Stimulated activated CD4-positive, alpha-beta T cell treated with anti-CD3 and anti-CD28 coated beads, Interleukin-1b, Interleukin-23, amount 100 ng/mL, for 1 hour (primary cell): ENCODE measurements at places on chromosomes 1 and 21.

- no peak for DNase-seq
Measured at GRCh38 chr1:197080323-197080722, 13.3 kb upstream of the F13B start.

DNA sequence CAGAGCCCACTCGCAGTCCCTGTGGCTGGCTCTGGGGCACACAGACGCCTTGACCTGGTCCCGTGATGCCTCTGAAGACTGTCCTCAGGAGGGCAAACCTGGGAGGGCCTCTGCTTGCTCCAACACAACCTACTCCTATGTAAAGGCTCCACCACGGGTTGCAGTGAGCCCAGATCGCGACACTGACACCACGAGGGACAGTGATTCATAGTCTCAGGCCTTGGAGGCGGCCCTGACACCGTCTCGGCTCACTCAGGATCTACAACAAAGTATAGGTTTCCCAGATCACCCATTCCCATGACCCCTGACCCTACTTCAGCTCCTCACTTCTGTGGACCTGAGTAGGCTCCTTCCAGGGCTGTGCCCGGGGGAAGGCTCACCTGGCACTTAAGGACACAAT lies 28.0 kb downstream of the NOL9 start:
- no peak for DNase-seq

- DNase-seq, result no peak
Measured at GRCh38 chr1:6761196-6761737, 24.0 kb upstream of the CAMTA1 start.

DNA sequence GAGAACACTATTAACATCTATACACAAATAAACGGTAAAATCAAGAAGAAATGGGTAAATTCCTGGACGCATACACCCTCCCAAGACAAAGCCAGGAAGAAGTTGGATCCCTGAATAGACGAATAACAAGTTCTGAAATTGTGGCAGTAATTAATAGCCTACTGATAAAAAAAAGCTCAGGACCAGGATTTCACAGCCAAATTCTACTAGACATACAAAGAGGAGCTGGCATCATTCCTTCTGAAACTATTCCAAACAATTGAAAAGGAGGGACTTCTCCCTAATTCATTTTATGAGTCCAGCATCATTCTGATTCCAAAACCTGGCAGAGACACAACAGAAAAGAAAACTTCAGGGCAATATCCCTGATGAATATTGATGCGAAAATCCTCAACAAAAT lies 70.7 kb upstream of the FMO3 start:
- DNase-seq, result no peak
